Stimulated activated memory B cell treated with anti-CD40 and anti-IgM and Interleukin-4, amounts not matched to agents 10 μg/mL and 1 μg/mL and 100 μg/mL, for 72 hours (primary cell): ENCODE measurements at places on chromosomes 12 and 14.

DNA sequence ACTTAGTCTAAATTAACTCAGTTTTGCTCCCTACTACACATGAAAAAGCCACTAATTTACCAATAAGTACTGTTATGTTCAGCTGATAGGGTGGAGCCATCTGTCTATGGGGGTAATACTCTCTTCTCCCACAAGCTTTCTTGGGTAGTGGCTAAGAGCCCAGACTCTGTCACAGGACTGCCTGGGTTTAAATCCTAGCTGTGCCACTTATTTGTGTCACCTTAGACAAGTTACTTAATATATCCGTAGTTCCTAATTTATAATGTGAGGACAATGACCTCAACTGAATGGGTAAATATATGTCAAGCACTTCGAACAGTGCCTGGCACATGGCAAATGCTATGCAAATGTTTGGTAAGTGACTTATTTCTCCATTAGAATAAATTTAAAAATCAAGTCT lies 185.6 kb downstream of the DACT1 start:
- no peak for ATAC-seq

- peak; percentile 95 for ATAC-seq
Observed at GRCh38 chr12:24742378-24742777, 206.5 kb downstream of the BCAT1 start.

DNA sequence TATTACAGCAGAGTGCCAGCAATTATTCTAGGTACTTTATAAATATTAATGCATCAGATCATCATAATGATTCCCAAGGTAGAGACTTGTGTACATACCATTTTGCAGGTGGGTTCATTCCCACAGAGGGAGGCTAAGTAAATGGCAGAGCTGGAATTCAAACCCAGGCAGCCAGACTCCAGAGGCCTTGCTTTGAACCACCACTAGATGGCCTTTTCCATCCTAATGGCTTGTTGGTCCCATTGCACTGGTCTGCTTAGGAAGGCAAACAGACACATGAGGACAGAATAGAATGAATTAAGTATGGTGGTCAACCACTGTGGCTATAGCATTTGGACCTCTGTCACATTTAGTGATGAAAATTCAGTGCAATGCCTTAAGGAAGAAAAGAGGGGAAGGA lies 158.7 kb downstream of the METTL25 start:
- ATAC-seq: no peak

DNA sequence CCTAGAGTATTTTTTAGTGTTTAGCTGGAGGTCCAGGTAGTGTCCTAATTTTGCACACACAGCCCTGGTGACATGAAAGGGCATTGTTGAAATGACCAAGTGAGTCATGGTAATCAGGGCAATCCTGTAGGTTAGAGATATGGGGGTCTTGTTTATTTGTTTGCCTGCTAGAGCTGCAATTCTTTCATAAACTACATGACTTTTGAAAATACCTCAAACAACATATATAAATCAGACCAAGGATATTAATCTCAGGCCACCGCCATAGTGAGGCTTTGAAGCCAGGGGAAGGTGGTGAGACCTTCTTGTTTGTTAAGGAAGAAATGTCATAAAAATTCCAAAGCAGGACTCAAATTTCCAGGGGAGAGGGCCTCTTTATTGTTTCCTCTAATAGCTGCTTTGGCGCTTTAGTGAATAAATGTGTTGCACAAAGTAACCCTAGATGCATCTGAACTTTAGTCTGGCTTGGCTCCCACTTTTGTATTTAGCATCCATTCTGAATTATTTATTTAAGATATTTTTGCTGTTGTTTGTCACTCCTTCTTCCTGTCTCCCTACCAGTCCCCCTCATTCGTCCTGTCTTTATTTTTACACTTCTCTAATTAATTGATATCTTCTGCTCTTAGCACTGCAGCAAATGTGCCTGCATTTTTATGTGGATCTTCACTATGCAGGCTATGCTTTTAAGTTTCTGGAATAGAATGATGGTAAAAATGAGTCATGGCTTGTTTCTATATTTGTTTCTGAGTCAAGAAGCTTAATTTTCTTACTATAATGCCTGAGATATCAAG lies 430.3 kb downstream of the RAD51B start:
- ATAC-seq: no peak

GRCh38 chr14:78157494-78158437 lies 12.4 kb upstream of the NRXN3 start:
- ATAC-seq: no peak

DNA sequence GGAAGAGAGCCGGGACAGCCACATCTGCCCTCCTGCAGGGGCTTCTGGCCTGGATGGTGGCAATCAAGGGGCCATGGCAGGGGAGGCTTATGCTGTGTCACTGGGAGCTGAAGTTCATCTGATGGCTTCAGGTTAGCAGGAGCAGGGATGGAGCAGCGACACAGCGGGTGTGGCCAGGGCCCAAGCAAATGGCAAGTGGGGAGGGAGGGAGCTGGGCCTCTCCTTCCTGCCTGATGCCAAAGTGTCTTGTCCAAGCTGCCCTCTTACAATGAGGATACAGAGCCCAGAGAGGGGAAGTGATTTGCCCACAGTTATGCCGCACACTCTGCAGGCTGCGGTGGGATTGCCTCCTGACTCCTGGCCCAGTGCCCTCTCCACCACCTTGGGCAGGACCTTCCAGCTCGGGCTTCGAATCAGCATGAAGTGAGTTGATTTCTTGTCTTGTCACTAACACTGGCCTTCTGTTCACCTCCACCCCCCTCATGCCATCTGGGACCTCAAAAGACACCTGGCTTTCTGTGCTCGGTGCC lies 51.3 kb downstream of the IQSEC3 start:
- no peak for ATAC-seq

DNA sequence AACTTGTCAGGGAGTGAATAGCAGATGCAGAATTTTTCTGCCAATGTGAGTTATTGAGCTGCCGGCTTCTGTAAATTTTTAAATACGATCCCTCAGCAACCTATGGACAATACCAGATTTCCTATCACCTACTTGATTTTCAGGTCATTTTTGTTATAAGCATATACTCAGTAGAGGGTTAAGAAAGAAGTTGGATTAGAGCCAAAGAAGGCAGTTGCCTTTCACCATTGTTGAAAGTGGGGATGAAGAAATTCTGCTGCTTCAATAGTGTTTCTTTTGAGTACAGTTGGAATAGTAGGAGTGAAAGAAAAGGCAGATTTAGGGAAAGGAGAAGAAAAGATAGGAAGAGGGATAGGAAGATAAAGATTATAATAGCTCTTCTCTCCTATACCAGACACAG lies 197.1 kb downstream of the ATP23 start:
- ATAC-seq: no peak

DNA sequence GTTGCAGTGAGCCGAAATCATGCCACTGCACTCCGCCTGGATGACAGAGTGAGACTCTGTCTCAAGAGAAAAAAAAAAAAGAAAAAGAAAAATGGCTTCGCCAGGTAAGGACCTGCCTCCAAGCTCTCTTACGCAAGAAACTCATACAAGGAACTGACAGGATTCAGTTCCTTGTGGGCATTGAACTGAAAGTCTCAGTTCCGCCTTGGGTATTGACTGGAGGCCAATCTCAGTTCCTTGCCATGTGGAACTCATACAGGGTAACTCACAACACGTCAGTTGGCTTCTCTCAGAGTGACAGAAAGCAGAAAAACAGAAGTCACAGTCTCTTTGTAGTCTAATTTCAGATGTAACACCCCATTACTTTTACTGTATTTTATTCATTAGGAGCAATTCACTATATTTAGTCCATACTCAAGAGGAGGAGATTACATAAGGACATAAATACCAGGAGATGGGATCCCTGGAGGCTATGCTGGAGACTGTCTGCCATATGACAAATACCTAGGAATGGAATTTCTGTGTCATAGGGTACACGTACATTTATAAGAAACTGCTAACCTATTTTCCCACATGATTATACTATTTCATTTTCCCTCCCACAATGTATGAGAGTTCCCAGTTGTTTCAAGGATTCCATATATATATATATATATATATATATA lies 11.4 kb upstream of the NOPCHAP1 start:
- ATAC-seq: peak; percentile 100

DNA sequence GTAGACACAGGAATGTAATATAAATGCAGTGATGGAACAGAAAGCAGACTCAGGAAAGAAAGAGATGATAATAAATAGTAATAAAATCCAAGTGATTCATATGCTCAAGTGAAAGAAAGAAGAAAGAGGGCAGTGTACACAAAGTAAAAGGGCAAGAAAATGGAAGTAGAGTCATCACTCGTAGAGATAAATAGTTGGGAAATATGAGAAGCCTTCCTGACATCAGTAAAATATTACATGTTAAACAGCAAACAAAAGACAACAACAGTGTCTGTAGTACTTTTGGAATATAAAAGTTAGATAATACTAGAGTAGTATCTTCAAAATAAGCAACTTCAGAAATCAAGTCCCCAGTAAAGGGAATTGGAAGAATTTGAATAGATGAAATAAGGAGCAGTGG lies 412.3 kb downstream of the RAD51B start:
- ATAC-seq: no peak

DNA sequence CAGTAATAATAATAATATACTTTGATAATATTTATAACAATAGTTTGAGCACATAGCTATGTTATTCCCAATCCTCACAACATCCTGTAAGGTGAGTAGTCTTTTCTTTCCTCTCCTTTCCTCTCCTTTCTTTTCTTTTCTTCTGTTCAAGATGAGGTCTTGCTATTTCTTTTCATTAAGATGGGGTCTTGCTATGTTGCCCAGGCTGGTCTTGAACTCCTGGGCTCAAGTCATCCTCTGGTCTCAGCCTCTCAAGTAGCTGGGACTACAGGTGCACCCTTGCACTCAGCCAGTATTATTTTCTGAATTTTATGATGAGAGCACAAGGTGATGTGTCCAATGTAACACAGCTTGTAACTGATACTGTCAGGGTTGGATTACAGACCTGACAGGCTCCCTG lies 134.6 kb downstream of the OTOGL start:
- no peak for ATAC-seq

GRCh38 chr12:127810041-127810440 lies 456.9 kb upstream of the TMEM132C start:
- no peak for ATAC-seq

DNA sequence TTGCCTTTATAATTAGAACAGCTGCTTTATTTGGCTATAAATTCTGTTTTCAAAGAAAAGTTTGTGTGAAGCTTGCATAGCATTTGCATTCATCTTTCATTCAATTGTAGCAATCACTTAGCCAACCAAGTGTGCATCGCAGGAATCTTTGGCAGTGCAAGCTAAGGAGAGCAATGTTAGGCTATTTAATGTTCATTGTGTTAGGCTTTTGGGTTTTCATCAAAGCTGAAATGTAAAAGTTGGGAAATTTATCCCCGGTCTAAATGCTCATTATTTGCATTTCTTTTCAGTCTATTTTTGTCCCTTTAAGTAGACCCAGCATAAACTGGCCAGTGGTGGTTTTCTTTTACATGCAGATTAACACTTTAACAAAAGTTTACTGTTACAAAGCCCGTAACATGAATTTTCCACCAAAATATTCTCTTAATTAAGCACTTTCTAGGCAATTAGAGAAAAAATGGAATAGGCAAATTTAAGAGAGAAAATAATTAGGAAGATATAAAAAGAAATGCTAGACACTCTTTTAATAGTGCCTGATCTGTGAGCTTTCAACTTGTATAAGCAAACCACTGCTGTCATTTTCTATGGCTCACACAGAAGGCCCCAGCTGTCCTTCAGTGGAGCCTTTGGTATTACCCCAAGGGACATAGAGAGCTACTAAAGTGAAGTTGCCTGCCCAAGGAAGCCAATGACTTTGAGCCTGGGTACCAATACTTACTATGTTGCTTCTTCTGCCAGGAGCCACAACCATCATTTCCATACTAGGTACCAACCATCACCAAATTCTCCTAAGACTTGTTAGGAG lies 898.9 kb upstream of the SEL1L start:
- ATAC-seq: no peak

DNA sequence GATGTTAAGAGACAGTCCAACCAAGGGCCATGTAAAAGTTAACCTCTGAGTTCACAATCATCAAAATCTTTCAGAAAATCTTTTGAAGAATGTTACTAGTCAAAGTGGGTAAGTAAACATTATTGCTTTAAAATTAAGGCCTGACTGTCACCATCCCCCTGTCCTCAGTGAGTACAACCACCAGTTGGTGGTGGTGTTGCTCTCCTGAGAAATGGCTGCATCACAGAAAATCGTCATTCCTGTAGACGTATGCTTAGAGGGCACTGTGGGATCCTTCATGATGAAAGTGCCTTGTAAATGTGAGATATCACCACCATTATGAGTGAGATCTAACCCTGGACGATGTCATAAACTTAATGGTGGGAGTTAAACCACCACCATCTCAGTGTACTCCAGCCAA lies 451.2 kb downstream of the RPS29 start:
- ATAC-seq: peak; percentile 48

DNA sequence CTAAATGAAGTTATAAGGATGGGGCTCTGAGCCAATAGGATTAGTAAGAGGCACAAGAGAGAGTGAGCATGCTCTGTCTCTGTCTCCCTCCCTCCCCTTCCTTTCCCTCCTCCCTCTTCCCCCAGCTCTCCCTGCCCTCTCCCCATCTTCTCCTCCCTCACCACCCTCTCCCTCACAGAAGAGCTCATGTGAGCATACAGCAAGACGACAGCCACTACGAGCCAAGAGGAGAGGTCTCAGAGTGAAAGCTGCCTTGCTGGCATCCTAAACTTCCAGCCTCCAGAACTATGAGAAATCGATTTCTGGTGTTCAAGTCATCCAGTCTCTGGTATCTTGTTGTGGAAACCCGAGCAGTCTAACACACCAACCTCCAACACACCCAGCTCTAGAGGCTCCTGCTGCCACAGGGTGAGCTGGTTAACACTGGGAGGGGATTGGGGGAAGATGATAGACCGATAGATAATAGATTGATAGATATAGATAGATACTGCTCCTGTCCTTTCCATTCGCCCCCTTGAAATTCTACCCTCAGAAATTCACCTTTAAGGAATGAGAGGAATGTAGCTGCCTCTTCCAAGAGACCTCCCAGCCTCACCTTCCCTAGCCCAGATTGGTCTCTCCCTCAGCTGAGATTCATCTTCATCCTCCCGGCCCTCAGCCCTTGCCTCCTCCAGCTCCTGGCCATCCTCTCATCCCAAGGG lies 25.8 kb upstream of the ACTN1 start:
- no peak for ATAC-seq

GRCh38 chr12:57261428-57261865 lies 10.5 kb upstream of the STAC3 start:
- no peak for ATAC-seq

- no peak for ATAC-seq
Observed at GRCh38 chr14:103319422-103319821, 14.6 kb upstream of the EIF5 start.

DNA sequence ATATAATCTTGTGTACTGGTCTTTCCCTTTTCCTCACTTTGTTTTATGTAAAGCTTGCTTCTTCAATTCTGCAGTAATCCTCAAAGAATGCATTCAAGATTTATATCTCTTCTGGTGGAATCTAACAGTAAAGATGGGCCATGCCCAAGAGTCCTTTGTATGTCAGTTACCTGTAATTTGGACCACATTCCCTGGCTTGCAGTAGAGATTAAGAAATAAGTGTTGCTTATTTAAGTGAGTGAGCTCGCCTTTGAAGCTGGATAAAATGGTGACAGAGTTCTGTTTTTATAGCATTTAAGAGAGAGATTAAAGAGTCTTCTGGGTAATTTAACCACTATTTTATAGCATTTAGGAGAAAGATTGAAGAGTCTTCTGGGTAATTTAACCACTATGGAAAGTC lies 262.1 kb upstream of the ATP2B1 start:
- no peak for ATAC-seq
